NCI-H524 (cell line): ENCODE measurements at places on chromosomes 2 and 18.

- no peak for DNase-seq
Measured at GRCh38 chr2:166917415-166917814, 29.1 kb downstream of the XIRP2 start.

- DNase-seq, result no peak
Measured at GRCh38 chr2:232339121-232340081, 39.1 kb upstream of the ALPP start.

DNA sequence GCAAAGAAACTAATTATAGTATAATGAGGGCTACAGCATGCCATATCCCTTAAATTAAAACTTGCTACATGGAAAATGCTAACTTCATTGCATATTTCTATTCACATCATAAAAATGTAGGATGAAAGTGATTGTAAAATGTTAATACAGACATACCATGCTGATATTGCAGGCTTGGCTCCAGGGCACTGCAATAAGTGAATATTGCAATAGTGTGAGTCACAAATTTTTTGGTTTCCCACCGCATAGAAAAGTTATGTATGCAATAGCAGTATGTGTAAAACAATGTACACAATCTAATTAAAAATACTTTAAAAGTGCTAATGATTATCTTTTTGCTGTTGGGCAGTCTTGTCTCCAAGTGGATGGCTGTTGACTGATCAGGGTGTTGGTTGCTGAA, 162.1 kb downstream of the CD8B2 start:
- DNase-seq, result no peak

- no peak for DNase-seq
Measured at GRCh38 chr2:57908736-57909161, 137.9 kb upstream of the VRK2 start.

DNA sequence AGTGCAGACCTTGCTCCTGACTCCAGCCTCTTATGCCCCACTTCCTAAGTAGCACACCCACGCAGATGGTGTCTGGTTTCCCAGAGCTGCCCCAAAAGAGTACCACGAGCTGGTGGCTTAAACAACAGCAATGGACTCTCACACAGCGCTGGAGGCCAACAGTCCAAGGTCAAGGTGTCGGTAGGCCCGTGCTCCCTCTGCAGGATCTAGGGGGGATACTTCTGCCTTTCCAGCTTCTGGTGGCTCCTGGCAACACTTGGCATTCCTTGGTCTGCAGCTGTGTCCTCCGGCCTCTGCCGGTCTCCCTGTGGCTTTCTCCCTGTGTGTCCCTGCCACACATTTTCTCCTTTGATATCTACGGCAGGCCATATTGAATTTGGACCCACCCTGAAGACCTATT, 99.0 kb downstream of the TSHZ1 start:
- DNase-seq, result peak; percentile 28

DNA sequence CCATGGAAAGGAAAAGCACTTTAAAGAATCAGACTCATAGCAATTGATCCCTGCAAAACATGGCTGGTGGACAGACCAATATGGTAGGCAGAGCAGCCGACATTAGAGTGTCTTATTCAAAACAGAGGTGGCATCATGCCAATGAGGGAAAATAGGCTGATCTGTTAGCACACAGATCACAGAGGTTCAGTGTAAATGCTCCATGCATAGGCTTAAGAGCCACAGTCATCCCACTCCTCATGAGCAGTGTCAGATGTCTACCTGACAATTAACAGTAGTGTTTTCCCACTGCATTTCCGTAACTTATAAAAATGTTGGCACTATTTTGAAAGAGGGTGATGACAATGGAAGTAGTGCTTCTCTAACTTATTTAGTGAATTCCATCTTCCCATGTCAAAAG, 86.7 kb downstream of the SPATS2L start:
- DNase-seq, result no peak

GRCh38 chr2:240593026-240593702, 6.6 kb downstream of the CAPN10 start:
- DNase-seq, result no peak

DNA sequence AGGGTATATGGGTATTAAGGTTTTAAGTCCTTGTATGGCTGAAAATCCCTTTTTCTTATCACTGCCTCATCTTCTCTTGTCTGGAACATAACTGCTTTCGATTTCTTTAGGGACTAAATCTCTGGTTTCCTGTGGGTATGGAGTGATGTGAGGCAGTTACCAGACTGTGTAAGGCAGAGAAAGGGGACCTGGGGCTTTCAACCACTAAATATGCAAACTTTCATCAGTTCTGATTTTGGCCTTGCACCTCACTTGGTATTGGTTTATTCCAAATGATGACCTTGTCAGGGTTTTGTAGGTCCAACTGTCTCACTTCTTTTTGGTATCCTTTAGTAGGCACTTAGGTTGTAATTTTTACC, 9.3 kb downstream of the MAP4K4 start:
- no peak for DNase-seq

GRCh38 chr2:122251158-122251557, 495.7 kb downstream of the TSN start:
- DNase-seq, result no peak

GRCh38 chr2:72109904-72110303, 37.8 kb downstream of the CYP26B1 start:
- no peak for DNase-seq

DNA sequence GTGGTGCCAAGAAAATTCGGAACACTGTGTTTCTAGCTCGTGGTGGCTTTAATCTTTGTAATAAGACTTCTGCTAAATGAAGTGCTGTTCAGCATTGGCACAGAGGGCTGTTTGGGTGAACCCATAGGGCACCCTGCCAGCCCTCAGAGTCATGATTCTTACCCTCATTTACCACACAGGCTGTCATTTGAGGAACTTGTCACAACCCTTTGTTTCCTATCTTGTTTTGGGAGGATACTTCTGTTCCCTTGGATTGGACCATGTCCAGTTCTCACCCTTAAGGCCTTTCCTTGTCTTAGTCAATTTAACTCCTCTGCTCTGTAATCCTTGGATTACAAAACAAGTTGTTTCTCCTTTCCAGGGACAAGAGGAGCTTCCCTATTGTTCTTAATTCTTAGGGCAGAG, 225.7 kb downstream of the MTX2 start:
- no peak for DNase-seq

GRCh38 chr18:63890950-63891304, 3.4 kb downstream of the SERPINB2 start:
- no peak for DNase-seq

DNA sequence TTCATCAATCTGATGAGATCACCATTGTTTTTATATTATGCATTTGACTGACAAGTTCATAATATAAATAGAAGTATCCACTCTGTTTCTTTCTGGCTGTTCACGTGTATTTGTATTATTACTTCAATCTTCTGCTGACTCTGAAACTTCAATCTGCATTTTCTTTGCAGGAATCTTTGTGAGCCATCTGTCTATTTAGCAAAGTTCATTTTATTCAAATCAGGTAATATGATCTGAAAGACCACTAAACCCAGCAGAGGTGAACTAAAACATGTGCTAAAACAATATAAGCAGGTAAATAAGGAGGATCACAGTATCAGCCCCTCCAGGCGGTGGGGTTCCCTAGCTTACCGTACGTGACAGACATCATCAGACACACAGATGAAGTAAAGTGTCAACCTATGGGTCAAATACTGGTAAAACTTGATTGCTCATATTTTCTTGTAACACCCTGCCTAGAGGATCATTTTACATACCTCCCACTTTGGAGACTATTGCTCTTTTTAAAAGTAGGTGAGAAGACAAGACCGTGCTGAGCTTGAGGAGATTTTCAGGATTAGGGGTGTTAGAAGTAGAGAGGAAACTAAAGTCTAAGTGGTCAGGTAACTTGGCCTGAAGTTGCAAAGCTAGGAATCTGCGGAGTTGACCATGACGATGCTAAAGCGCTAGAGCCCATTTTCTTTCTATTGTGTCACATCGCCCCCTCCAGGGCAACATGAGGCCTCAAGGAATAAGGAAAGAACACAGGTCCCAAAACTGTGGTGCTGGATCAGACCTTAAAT, 9.0 kb downstream of the DTNB start:
- peak; percentile 75 for DNase-seq

GRCh38 chr2:80209458-80209857, 95.1 kb downstream of the LRRTM1 start:
- DNase-seq, result no peak

- no peak for DNase-seq
Measured at GRCh38 chr2:113216891-113217454, 43.2 kb downstream of the PSD4 start.

DNA sequence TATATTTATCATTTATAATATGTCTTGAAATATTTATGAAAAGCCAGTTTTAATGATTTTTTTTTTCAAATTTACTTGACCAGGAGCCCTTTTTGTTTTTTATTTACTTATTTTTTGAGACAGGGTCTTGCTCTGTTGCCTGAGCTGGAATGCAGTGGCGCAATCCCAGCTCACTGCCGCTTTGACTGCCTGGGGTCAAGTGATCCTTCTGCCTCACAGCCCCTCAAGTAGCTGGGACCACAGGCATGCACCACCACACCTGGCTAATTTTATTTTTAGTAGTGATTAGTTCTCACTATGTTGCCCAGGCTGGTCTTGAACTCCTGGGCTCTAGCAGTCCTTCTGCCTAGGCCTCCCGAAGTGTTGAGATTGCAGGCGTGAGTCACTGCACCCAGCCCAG, 5.7 kb downstream of the EPB41L5 start:
- DNase-seq, result no peak

GRCh38 chr2:82344670-82345069, 2040.1 kb upstream of the LRRTM1 start:
- DNase-seq, result no peak

GRCh38 chr2:96698221-96698861, 41.5 kb downstream of the LMAN2L start:
- no peak for DNase-seq

DNA sequence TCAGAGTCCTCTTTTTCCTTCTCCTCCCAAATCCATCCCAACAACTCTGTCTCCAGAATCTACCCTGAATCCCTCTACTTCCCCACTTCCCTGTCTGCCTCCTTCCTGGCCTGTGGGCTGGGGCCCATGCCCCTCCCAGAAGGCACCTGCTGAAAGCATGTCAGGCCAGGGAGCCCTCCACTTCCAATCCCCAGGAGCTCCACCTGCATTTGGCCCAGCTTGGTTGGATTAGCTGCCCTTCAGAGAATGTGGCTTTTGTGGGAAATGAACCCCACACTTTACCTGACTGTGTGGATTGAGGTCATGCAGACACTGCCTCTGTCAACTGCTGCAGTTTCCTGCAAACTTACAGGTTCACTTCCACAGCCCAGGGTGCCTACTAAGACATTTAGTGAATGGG, 58.5 kb downstream of the ACOXL start:
- no peak for DNase-seq

GRCh38 chr2:170024721-170025120, 153.2 kb upstream of the MYO3B start:
- DNase-seq, result no peak

GRCh38 chr2:42834161-42834560, 41.8 kb upstream of the HAAO start:
- no peak for DNase-seq

DNA sequence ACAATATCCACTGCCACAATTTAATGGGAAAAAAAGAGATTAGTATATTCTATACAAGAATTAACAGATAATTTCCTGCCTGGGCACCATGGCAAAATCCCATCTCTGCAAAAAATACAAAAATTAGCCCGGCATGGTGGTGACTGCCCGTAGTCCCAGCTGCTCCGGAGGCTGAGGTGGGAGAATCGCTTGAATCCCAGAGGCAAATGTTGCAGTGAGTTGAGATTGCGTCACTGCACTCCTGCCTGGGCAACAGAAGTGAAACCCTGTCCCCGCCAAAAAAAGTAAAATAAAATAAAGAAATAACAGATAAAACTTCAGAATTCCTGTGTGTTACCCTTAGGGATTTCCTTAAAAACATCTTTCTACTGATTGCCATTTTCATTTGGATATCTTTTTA, 1194.8 kb upstream of the PIK3C3 start:
- DNase-seq, result no peak

DNA sequence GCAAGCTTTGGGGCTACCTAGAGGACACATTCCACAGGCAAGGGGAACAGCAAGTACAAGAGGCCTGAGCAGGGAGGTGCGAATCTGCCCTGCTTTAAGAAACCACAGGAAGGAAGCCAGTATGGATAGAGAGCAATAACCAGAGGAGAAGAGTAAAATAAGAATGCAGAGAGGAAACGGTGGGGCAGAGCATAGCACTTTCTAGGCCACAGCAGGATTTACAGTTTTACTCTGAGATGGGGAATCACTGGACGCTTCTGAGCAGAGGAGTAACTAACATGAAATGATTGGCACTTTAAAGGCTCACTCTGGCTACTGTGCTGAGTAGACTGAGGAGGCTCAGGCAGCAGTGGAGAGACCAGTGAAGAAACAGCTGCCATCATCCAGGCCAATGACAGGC, 23.8 kb downstream of the AAK1 start:
- DNase-seq, result no peak

- peak; percentile 76 for DNase-seq
Measured at GRCh38 chr18:48475635-48476549, 62.9 kb upstream of the CTIF start.

DNA sequence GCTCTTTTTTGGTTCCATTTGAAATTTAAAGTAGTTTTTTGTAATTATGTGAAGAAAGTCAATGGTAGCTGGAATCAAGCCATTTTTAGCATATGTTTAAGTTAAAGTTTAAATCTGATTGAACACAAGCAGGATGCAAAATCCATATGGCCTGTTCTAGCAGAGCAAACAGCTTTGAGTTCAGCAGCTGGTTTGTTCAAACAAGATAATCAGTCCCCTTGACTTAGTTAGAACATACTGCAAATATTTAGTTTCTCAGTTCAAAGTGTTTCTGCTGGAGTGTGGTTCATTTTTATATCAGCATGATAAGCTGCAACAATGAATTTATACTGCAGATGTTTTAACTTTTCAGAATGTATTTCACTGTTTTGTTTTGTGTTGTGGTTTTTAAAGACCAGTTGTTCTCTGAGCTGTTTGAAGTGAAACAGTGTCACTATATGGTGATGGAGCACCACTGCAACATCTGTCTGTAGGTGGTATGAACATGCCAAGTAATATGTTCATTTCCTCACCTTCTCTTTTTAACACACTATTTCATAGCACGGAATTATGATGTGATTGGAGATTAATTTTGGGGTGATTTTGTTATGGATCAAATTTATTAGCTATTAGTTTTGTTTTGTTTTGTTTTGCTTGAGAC, 125.3 kb downstream of the COL4A4 start:
- DNase-seq, result peak; percentile 45

GRCh38 chr2:126976721-126977328, 78.1 kb downstream of the TEX51 start:
- DNase-seq, result no peak

DNA sequence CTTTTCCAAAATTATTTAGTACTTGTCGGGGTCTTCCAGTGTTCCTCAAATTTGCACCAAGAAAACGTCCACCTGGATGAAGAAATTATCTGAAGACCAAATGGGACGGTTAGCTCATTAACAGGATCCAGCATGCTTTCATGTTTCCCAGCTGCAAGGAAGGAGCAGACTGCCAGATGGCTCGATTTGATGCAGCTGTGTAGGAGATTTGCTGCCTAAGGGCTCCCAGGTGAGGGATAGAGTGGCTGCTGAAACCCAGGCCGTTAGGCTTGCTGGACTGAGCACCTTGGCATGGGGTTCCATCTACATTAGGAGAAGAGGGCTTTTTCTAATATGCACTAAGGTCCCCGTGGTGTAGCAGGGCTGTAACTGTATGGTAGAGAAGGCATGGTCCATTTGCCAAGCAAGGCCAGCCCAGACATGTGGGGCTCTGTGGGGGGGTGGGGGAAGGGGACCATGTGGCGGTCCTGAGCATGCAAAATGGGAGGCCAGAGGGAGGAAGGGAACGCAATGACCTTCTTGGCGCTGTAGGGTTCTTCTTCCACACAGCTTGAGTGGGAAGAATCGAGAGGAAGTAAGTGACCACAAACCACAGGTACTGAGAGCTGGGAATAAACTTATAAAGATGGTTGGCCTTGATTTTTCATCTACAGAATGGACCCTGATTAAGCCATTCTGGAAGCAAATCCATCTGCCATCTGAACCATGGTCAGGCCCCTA, 144.0 kb downstream of the TMEM163 start:
- DNase-seq, result peak; percentile 28
